Kasumi-1 (cell line): ENCODE measurements at places on chromosomes 5 and 9.

- no peak for DNase-seq
Measured at GRCh38 chr5:68898951-68899471, 194.8 kb upstream of the SLC30A5 start.

- DNase-seq: no peak
Measured at GRCh38 chr9:22148876-22149637, 140.0 kb upstream of the CDKN2B start.

DNA sequence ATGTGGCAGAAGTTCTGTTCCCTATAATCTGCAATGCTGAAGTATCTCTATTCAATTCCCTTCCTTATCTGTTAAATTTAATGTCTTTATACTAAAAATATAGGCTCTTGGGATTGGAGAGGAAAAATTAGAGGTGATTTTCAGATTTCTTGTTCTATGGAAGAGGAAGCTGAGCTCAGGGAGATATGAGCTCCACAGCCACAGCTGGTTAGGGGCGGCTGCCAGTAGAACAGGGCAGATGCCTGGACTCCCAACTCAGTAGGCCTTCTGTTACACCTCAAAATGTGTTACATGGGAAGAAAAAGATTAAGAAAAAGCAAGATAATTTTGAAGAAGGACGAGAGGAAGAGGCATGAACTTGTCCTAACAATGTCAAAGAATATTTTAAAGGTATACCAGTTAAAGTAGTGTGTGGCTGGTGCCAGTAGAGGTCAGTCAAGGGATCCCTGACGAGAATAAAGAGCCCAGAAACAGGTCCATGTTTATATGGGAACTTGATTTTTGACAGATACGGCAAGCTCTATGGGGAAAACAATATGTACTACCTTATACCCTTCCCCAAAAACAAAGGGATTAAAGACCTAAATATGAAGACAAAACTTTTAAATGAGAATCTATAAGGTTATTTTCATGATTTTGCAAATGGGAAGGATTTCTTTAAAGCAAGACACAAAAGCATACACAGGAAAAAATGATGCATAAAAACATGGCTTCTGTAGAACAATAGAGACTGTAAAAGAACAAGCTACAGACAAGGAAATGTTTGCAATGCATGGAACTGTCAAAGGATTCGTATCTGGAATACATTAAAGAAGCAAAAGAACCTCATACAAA lies 28.7 kb downstream of the DNAJC21 start:
- DNase-seq: peak; percentile 70

DNA sequence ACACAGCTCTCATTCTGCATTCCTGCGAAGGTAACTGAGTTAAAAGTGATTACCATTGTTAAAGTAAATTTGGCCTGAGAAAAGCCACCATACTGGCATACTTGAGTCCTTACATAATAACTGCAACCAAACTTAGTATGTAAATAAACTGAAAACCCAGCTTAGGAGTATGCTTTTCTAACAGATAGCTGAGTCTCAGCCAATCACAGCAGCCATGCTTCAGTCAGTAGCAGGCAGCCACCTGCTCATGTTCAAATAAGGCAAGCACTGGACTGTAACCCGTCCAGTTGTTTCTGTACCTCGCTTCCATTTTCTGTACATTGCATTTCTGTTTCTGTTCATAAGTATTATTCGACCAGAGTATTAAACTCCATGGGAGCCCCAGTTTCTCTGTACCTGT lies 58.6 kb downstream of the GCNT4 start:
- DNase-seq: no peak

DNA sequence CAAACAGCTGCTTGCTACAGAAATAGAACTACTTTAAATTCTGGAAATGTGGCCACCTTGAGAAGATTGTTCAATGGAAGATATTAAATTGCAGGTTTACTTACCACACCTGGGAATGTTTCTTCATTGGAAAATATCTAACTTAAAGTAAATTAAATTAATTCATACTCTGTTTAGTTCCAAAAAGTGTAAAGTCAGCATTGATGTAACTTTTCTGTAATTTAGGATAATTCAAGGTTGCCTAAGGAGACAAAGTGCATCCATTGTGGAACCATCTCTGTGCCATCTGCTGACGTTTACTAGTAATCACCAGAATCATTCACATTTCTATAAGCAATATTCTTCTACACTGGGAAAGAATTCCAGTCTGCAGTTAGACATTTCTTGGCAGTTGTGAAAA lies 53.0 kb downstream of the FAM170A start:
- no peak for DNase-seq

DNA sequence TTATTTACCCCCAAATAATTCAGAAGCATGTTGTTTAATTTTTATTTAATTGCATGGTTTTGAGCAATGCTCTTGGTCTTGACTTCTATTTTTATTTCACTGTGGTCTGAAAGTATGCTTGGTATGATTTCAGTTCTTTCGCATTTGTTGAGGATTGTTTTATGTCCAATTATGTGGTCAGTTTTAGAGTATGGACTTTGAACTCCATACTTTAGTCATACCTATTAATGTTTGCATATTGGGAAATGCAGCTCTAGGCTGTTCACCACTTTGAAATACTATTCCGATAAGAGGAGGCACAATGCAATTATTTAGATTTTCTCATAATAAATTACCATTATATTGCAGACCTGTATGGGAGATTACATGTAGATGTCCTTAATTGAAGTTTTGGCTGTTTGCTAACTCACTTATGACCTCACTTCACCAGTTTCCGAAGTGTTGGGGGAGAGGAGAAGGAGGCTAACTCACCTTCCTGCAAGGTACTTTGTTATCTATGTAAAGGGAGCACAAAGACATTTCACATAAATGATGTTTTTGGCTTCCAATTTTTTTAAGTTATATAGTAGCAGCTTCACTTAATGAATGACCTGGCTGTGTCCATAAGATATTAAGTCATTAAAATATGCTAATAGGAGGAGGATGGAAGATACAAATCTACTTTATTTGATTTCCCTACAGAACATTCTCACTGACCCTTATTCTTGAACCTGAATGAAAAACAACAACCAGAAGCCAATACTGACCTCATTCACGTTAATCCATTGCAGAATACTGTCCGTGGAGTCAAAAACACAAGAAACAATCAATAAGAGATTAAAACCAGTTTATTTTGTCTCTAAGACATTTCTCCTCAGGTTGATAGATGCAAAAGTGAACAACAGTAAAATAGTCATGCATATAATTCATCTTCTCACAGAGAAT lies 970.3 kb upstream of the ARRDC3 start:
- no peak for DNase-seq

DNA sequence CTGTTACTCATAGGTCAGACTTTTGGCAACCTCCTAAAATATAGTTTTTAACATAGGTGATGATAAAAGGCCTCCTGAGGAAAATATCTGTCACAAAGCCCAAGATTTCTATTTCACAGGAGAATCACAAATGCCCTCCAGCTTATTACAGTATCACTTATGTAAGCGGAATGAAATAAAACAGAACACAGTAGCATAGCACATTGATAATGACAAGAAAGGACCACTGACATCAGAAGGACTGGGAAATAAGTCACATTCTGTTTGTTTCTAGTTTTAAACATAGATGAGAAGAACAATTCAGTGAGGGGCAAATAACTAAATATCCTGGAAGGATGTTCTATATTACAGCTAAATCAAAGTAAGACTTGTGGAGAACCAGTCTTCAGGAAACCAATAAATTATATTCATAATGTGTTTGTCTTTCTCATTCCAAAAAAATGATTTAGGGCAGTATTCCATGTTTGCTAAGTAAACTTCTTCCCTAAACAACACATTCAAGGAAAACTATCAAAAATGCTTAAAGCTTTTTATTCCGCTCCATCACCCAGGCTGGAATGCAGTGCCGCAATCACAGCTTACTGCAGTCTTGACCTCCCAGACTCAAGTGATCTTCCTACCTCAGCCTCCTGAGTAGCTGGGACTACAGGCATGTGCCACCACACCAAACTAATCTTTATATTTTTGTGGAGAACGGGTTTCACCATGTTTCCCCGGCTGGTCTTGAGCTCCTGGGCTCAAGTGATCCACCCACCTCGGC lies 20.8 kb upstream of the CTNNAL1 start:
- DNase-seq: no peak

- DNase-seq: no peak
Measured at GRCh38 chr5:1751026-1751863, 48.4 kb downstream of the MRPL36 start.

DNA sequence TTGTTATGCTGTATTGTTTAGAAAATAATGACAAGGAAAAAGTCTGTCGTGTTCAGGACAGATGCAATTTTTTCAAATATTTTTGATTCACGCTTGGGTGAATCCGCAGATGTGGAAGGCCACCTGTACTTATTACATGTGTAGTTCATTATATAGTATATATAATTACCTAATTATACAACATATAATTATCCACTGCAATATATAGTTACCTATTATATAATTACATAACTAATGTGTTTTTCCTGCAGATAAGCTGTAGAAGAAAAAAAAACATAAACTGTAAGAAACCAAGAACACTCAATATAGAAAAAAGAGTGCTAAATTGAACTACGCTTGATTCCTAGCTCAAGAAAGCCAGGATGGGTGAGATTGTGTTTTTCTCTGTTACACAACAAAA lies 93.6 kb upstream of the RANBP3L start:
- DNase-seq: no peak

DNA sequence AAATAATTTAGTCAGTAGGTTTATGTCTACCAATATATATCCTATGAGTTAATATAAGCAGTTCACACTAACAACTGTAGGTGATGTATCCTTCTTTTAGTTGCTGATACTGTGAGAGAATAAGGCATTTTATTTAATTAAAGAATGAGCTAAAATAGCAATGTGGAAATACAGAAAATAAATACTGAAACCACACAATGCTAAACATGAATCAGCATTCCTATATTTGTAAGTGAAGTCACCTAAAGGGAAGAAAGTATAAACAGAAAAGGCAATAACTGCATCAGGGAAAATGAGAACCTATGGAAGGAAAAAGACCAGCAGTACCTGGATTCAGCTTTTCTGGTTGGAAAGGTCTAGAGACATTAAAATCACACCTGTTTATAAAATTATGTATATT lies 336.0 kb downstream of the PDE4D start:
- no peak for DNase-seq

- DNase-seq: no peak
Measured at GRCh38 chr5:77991084-77991483, 214.9 kb upstream of the TBCA start.

- DNase-seq: no peak
Measured at GRCh38 chr5:159515197-159515596, 184.9 kb upstream of the IL12B start.

GRCh38 chr9:36086442-36086841 lies 49.7 kb downstream of the RECK start:
- no peak for DNase-seq

- no peak for DNase-seq
Measured at GRCh38 chr9:77982581-77983319, 48.9 kb downstream of the GNAQ start.

GRCh38 chr5:93591323-93591945 lies 8.4 kb downstream of the NR2F1 start:
- no peak for DNase-seq

DNA sequence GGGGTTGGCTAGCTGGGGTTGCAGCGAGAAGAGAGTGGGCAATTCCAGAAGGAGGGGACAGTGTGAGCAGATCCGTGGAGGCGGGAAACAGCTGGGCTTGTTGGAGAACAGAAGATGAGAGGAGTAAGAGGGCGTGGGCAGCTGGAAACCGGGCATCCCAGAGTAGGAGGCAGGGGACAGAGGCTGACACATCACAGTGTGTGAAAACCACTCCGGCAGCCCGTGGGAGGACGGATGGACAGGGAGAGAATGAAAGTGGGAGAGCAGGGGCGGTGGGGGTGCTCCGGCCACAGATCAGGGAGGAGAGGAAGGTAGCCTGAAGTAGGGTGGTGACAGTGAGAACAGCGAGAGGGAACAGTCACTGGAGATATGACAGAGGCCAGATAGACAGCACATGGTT lies 8.3 kb upstream of the PSMB7 start:
- DNase-seq: no peak
